ENCODE measurements at places on chromosomes 5 and 9. TPM values are rescaled to one million over a fixed set of nuclear protein-coding genes. Genes with fewer than 3 reads are reported as not detected.

CDX1 gene
- total RNA-seq = not detected

TAF11L5 gene
- not detected for total RNA-seq

SUSD3 gene
- 51.4 TPM for total RNA-seq

SVEP1 gene
- total RNA-seq = not detected

SOHLH1 gene
- total RNA-seq = not detected

LRRC19 gene
- not detected for total RNA-seq

RAB3C gene
- not detected for total RNA-seq

PPP3R2 gene
- total RNA-seq = not detected

SLCO6A1 gene
- not detected for total RNA-seq

TNC gene
- total RNA-seq = 0.90 TPM

PCDHA12 gene
- total RNA-seq = not detected

- no peak for DNase-seq
These were observed 46.2 kb upstream of the PWWP2A start for GRCh38 chr5:160165137-160166068.

GRCh38 chr5:138186002-138186447 is 7.1 kb downstream of the KIF20A start:
- no peak for DNase-seq

DNA sequence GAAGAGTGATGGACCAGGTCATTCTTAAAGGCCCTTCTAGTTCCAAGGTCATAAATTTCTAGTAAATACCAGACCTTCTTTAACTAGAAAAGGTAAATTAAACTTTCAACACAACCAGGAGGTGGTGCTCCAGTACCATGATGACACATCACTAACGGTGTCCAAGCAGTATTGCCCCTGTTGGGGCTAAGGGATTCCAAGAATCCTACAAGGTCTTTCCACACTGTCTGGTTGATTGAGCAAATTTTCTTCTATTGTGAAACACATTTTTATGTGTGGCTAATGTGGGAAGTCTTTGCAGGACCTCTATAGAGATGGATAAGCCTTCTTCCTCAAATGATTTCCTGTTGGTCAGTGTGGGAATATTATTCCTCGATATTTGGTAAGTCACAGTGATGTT is 459.6 kb upstream of the PAPPA start:
- DNase-seq = no peak

DNA sequence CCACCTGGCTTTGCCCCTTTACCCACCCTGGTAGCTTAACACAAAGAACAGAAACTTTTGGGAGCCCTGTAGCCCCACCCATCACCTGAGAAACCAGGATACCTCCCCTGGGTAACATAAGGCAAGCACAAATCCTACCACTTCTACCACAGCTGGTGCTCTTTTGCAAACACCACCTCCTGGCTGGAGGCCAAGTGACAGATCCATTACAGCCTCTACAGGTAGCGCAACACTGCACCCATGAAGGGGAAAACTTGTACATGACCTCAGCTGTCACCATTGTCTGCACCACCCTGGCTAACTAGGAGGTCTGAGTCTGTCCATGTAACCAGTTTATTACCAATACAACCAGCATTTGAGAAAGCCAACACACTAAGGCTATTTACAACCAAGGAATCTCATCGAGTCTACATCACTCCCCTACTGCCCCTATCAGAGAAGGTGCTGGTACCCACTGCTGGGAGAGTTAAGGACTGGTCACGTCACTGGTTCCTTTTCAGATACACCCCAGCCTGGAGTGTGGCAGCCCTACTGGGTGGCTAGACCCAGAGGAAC is 128.6 kb downstream of the PJA2 start:
- no peak for DNase-seq

DNA sequence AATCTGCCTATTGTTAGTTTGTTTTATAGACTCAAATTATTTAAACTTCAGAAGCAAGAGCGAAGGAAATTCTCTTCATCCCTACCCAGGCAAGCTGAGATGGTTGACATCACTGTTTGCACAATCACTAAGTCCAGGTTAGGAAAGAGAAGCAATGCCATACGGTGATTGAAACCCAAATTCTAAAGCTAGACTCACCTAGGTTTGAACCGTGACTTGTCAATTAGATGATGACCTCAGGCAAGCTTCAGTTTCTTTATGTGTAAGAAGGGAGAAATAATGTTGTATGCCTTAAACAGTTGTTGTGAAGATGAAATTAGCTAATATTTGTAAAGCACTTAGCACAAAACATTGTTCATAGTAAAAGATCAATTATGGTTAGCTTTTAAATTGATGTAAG is 96.5 kb upstream of the ANKRD55 start:
- DNase-seq = no peak

DNA sequence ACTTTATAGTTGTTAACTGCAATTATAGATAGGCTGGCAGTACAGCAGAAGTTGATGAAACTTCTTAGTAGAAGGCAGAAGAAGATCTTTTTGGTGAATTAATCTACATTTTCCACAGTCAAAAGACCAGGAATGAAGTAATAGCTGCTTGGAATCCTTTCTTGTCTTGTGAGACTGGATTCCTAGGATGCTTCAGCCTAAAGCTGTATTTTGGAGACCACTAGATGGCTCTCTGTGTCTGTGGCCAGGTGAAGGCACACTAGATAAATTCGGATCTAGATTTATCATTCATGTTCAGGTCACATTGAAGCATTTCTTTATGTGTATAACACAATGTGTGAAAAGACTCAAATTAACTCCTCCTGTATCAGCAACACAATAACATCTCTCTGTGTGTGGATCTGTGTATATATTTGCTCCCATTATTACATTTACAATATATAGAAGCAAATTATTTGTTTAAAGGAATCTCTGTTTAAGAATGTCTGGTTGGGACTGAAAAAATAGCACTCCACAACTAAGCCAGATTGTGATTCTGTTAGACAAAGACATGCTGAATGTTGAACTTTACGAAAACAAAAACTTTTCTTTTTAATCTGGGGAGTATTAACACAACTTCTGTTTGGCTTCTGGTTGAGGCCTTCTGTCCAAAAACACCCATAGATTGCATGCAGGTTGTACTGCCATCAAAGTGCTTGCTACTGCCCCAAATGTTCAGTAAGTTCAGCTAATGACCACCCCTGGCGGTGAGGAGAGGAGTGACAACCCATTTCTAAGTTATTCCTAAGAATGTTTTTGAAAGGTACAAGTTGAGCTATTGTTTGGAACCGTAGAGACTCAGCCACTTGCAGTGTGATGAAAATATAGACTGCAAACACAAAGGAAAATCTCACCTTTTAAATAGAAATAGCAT is 10.6 kb downstream of the GRIN3A start:
- peak; percentile 34 for DNase-seq

GRCh38 chr5:38692781-38693527 is 136.5 kb upstream of the LIFR start:
- no peak for DNase-seq

- no peak for DNase-seq
These were observed 80.8 kb downstream of the FAM81B start for GRCh38 chr5:95471942-95472341.

- DNase-seq = no peak
These were observed 117.6 kb upstream of the S1PR3 start for GRCh38 chr9:88873635-88874034.

DNA sequence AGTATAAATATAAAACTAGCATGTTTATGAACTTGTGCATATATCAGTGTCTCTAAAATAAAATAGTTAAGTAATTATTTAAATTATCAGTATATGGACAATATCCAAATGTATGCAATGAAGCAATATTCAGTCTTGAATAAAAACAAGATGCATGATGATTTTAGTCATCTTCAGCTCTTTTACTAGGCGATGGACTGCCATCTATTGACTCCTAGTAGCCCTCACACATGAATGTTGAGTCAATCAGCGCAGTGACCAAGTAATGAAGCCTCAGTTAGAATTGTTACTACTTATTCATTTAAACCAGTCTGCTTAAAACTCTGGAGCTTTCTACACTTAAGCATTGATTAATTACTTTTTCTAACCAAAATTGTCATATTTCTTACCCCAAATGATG is 92.9 kb upstream of the GRHPR start:
- DNase-seq = peak; percentile 14

- DNase-seq = peak; percentile 71
These were observed 42.1 kb upstream of the MAST4 start for GRCh38 chr5:66553916-66554575.
